Erythroblast (primary cell): ENCODE measurements at places on chromosomes 7 and 10.

DNA sequence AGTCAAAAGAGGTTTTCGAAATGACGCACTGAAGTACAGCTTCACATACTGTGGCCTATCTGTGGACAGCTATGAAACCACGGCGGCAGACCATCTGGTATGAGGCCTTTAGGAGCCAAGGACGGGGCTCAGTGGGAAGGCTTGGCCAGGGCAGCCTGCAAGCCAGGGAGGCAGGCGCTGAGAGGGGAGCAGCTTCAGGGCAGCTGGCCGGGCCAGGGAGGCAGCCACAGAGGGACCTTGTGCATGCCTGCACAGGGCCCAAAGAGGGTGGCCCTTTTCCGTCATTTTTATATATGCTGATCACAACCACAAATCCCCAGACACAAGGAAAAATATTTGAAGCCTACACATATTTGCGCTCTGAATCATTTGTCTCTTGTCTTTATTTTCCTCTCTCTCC, 13.5 kb downstream of the CALD1 start:
- no peak for DNase-seq

DNA sequence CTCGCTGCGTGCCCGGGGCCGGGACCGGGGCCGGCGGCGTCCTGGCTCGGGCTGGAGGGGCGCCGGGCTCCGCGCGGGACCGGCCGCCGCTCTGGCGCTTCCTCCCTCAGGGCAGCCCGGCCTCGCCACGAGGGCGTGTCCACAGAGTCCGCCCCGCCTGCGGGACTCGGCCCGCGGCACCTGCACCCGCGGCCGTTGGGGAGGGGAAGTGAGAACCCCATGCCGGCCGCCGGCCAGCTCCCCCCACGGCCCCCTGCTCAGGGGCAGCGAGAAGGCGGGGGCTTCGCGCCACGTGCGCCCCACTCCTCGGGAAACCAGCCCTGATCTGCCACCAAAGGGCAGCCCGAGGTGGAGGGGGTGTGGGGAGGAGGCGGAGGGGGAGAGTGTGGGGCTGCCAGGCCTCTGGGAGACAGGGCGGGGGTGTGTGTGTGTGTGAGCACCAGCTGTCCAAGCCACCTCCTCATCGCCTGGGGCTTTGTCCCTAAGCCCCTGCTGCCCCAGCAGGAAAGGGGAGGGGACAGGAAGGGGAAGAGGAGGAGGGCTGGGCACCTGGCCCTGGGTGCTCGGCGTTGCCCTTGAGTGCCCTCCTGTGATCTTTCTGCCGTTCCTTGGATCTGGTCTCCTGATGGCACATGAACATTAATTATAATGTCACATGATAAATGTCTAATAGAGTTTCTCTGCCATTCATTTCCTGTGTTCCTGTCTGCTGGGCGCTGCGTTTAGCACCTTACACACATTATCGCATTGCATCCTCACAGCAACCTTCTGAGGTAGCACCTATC, at the start of gene PIK3AP1:
Gene PIK3AP1, minus strand, starts transcription at position 93 of the 785 bp plus-strand sequence. CDS start 120 bp downstream, outside the sequence.
- DNase-seq: peak; percentile 74

DNA sequence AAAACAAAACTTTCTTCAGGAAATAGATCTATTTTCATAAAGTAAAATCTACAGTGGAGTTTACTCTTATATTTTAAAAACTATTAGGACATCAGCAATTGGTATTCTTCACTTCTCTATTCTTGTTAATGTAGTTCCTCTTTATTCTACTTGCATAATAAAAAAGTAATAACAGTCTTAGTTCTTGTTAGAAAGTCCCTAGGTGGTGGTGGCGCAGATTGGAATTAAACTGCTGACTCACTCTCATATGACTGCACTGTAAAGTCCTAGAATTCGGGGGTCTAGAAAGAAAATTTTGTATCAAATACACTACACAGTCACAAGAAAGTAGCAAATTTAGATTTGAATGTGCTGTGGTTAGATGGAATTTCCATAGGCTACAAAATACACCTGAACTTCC, 44.6 kb upstream of the TES start:
- DNase-seq: no peak

DNA sequence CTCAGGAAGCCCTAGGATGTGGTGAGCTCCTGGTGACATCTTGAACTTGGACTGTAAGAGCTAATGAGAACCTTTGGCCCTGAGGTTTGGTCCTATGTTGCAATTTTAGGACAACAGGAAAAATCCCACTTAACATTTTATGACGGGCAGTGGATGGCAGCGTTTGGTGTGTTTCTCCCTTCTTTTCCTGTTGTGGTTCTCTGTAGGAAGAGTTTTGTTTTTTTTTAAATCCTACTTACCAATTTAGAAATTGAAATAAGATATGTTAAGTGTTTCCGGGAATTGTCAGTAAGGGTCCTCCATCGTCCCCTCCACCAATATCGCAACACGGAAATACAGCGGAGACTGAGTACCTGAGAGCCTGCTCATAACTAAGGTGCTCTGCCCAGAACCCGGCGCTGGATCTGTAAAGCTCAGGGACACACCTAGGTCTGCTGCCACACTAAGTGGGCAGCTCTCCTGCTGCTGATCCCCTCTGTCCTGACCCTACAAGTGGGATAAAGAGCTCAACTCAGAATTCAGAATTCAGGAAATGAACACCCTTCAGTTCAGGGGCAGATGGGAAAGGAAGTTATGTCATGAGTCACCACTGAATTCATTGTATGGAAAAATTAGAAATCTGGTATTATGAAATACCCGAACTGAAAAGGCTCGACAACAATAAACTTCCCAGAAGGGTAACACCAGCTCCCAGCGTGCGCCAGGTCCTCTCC, 9.1 kb upstream of the PROSER2 start:
- DNase-seq: no peak

DNA sequence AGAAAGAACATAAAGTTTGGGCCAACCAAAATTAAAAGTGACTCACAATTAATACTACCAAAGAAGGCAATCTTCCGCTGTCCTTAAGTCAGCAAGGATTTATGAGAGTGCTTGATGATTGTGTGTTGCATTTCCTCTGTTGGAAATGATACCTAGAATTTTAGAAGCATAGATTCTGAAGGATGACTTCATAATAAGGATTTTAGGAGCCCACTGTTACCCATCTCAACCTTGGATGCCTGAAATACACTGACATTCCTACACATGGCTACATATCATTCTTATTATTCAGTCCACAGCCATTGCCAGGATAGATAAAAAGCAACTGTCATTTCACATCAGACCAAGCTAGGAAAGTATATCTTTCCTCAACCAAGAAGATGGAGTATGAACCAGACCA, 823.8 kb downstream of the LRMDA start:
- no peak for DNase-seq

- no peak for DNase-seq
Measured at GRCh38 chr10:97888134-97888533, 38.5 kb downstream of the GOLGA7B start.

GRCh38 chr7:82419200-82419599, 24.4 kb downstream of the CACNA2D1 start:
- DNase-seq: peak; percentile 65

DNA sequence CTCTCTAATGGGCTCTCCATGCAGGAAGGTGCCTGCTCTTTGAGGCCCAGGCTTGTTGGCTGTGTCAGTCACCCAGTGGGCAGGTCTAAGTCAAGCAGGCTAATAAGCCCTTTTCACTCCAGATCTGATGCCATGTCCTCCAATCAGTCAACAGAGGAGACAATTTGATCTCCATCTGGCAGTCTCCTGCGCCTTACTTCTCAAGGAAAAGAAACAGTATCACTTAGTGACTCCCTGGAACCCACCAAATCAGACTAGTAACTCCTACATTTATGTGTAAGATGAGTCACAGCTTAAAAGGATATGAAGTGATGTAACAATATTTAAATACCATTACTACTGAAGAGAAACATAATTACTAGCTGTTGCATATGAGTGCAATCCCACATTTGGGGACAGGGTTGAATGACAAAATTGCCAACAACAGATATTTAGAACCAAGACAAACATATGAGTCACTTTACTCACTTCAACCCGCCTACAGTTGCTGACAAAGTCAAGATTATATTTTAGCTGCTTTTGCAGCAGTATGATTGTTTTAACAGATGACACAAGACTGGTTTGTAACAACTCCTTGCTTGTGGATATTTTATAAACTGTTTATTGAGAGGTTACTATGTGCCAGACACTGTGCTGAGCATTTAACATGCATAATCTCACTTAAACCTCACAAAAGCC, 72.1 kb downstream of the USP6NL start:
- DNase-seq: peak; percentile 89

- DNase-seq: no peak
Measured at GRCh38 chr10:80468806-80469421, 14.8 kb downstream of the TSPAN14 start.

- DNase-seq: no peak
Measured at GRCh38 chr10:52312942-52313255, 1.2 kb upstream of the DKK1 start.

DNA sequence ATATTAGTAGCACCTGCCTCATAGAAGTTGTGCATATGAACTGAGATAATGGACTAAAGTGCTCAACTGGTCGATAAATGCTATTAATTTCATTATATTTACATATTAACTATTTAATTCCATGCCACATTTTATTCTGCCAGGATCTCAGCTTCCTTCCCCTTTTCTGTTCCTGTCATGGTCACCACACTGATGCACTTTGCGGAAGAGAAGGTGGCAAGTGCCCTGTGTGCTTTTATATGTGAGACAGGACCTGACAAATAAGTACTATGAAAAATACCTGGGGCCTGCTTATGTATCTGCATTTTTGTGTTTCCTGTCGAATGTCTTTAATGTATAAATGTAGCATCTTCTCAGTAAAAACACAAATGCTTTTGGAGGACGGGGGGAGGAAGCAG, 12.2 kb downstream of the ATP6V0E2 start:
- DNase-seq: no peak

DNA sequence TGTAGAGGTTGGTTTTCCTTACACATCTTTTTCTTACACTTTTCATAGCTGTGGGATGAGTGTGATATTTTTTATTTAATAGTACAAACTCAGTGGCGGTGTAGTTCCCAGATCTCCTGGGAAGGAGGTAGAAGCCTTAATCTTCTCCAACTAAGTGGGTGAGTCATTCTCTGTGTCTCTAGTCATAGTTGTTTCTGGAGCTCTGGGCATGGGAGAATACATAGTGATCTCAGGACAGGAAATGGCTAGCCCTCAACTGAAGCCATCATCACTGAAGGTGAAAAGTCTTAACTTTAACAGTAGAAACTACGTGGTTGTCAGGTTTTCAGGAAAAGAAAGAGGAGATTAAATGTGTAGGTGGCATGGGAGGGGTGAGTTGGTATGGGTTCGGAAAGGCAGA, 319.4 kb upstream of the FZD8 start:
- no peak for DNase-seq

DNA sequence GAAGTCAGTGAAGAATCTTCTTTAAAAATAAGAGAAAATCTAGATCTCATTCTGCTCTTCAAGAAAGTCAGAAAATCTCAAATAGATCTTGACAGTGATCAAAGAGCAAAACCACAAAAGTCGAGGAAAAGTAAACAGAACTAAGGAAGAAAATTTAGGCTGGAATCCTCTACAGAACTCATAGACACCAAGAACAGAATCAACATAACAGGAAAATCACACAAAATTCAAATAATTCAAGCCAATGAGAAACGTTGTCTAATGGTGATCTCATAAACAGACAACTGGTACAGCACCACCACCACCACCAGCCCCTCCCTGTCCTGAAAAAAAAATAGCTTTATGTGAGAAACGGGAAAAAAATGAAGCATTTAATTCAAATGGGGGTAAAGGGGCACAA, 6.9 kb downstream of the ITGB1 start:
- DNase-seq: peak; percentile 35

- no peak for DNase-seq
Measured at GRCh38 chr10:132967540-132967939, 25.2 kb upstream of the CFAP46 start.

DNA sequence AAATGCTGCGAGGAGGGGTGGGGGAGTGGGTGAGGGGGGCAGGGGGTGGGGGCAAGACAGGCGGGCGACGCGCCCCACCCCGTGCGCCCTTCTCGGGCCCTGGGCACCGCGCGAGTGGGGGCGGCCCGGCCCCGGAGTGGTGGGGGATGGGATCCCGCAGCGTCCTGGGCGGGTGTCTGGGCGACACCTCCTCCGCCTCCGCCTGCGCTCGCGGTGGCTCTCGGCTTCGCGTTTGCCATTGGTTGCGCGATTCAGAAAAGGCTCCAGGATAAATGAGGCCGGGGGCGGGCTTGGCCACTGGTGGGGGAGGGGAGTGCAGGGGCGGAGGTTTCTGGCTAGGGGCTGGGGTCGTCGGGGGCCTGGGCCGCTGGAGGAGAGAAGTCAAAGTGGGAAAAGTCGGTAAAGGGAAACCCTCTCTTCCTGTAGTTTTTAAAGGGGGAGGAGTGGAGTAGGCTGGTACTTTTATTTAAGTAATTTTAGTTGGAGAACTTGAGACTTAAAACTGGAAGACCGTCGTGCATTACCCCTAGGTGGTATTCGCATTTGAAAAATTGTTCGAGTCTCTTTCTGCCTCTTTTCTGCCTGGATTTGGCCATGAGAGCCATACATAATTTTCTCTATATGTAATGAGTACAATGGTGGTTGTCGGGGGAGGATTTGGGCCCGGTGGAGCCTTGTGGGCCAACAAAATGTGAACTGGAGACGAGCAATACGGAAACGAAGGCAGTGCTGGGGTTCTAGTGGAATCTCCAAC, 992 bp upstream of the IGF2BP3 start:
- DNase-seq: peak; percentile 90

DNA sequence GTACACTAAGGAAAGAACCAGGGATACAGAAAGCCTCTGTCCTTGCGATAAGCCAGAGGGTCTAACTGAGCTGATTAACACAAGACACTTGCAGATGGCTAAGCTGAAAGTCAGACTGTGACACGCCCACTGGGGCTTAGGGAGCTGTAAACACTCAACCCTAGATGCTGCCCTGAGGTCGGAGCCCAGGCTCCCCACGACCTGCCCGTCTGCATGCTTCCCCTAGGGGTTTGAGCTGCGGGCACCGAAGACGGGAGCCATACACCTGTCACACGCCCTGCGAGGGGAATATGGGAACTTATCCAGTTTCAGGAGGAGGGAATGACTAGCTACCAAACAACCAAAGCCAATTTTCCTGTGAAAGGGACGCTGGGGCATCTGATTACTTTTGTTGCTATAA, 96.0 kb downstream of the HTR5A start:
- no peak for DNase-seq

- DNase-seq: no peak
Measured at GRCh38 chr10:122829454-122829853, 16.2 kb downstream of the CUZD1 start.

DNA sequence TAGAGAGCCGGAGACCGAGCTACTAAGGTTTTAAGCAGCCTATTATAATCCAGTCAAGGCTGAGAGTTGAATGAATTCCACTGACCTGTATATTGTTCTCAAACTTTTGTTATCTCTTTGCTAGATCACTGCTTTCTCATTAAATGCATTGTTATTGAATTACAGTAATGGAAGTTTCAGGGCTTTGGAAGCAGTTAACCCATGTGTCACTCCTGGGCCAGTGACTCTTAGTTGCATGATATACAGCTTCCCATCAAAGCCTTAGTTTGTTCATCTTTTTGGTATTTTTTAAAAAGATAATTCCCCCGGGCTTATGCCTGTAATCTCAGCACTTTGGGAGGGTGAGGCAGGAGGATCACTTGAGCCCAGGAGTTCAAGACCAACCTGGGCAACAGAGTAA, 55.4 kb upstream of the KIAA1217 start:
- DNase-seq: no peak

GRCh38 chr10:8594176-8594575, 539.7 kb downstream of the GATA3 start:
- DNase-seq: no peak
